ENCODE measurements at places on chromosomes 11 and 22.

DNA sequence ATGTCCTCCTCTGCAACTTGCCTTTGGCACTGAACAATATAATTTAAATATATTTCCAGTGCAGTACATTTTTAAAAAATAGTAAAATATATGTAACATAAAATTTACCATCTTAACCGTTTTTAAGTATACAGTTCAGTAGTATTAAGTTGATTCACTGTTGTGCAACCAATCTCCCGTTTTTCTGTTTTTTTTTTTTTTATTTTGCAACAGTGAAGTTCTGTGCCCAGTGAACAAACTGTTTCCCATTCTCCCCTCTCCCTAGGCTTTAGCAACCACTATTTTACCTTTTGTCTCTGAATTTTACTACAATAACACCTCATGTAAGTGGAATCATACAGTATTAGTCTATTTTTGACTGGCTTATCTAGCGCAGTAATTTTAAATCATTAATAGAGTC, 13.8 kb downstream of the PRRG4 start:
- DNase-seq: no peak

- no peak for DNase-seq
These were observed 9.7 kb downstream of the IZUMO1R start for GRCh38 chr11:94314064-94314463.

GRCh38 chr11:2290351-2290841, 11.3 kb downstream of the C11orf21 start:
- no peak for DNase-seq

- no peak for DNase-seq
These were observed 49.7 kb upstream of the TTLL12 start for GRCh38 chr22:43236411-43237166.

DNA sequence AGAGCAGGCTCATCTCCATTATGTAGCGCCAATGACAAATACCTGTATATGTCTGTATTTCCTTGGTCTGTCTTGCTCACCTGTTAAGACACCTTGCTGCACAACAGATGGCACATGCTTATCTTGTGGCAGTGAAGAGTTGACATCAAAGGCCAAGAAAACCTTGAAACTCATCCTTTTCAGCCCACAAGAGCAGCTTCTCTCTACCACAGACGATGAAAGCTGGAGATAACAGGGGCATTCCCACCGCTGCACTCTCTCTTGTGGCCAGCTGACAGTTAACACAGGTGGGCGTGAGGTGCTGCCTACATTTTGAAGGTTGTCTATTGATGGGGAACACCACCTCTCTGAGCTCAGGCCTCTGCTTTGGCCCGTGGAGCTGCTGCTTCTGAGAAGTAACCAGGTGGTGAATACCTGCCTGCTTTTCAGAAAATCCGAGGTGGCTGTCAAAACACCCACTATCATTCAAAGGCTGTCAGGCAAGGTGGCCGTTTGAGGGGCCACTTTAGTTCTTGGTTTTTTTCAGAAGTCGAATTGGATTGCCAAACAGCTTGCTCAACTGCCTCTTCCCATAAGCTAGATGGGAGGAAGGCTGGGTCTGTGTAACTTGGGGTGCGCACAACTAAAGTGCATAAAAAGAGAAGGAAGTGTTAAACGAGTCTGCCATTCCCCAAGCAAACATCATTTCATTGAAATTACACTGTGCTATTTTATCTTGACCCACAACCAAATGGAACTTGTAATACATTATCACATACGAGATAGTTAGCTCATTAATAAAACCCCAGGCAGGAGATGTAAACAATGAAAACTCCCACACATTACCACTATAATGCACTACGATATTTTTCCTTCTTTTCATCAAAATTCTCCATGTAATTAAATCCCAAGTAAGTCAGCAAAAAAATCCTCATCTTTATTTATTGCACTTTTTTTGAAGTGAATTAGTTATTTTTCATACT, 87.1 kb upstream of the RAG2 start:
- no peak for DNase-seq

- DNase-seq: peak; percentile 99
These were observed at the start of gene TMEM179B for GRCh38 chr11:62787005-62787759. Gene TMEM179B, plus strand, starts transcription at chr11:62787402. Its CDS starts 30 bp downstream, at chr11:62787432.

GRCh38 chr11:22556381-22556780, 69.2 kb downstream of the FANCF start:
- DNase-seq: no peak

- DNase-seq: peak; percentile 19
These were observed 6.2 kb downstream of the MRGPRD start for GRCh38 chr11:68974421-68975194.

GRCh38 chr11:117704395-117705100, 92.5 kb downstream of the DSCAML1 start:
- no peak for DNase-seq

- no peak for DNase-seq
These were observed 19.8 kb upstream of the RAPSN start for GRCh38 chr11:47468598-47469214.

GRCh38 chr22:49815641-49816091, 12.0 kb downstream of the BRD1 start:
- DNase-seq: peak; percentile 34

Measured in activated CD4-positive, alpha-beta T cell treated with anti-CD3 and anti-CD28 coated beads, Interleukin-2, amount 50 U/mL, for 48 hours (primary cell).